ENCODE measurements at places on chromosomes 3 and 15. TPM values are rescaled to one million over a fixed set of nuclear protein-coding genes. Genes with fewer than 3 reads are reported as not detected.

Gene TBCCD1
- 7.4 TPM for total RNA-seq

Gene FAM219B
- 37.5 TPM for total RNA-seq

Gene ANKUB1
- total RNA-seq: not detected

Gene TMC3
- not detected for total RNA-seq

Gene LRRC34
- total RNA-seq: not detected

Gene TIMMDC1
- 112 TPM for total RNA-seq

Gene TNNC1
- total RNA-seq: 1.5 TPM

Gene GPR62
- not detected for total RNA-seq

Gene SEMA3G
- 1.2 TPM for total RNA-seq

Gene LRRC2
- total RNA-seq: 0.37 TPM
